ENCODE measurements at places on chromosomes 4 and X. TPM values are rescaled to one million over a fixed set of nuclear protein-coding genes. Genes with fewer than 3 reads are reported as not detected.

The GYPA gene
- not detected for total RNA-seq

The ASB12 gene
- not detected for total RNA-seq

The PIM2 gene
- 8.7 TPM for total RNA-seq

The MAGEA2 gene
- not detected for total RNA-seq

The SORCS2 gene
- total RNA-seq = 5.6 TPM

The FRAS1 gene
- 1.9 TPM for total RNA-seq

The IL1RAPL1 gene
- not detected for total RNA-seq

The PAGE2 gene
- total RNA-seq = not detected

The KCNE5 gene
- 0.09 TPM for total RNA-seq

The RIBC1 gene
- total RNA-seq = 1.3 TPM

The AR gene
- total RNA-seq = 2.9 TPM

The PRDM5 gene
- 3.5 TPM for total RNA-seq

The ABCD1 gene
- total RNA-seq = 3.3 TPM

The HSFX2 gene
- not detected for total RNA-seq

The MID1IP1 gene
- total RNA-seq = 29.4 TPM

The GPR50 gene
- total RNA-seq = not detected

The EGFL6 gene
- total RNA-seq = not detected

The PRRG3 gene
- total RNA-seq = not detected

The DIPK2B gene
- total RNA-seq = not detected

The SLC10A4 gene
- total RNA-seq = 9.3 TPM

The POU4F2 gene
- not detected for total RNA-seq

The SSX4 gene
- not detected for total RNA-seq

The NWD2 gene
- total RNA-seq = not detected

The MAGEA2B gene
- total RNA-seq = not detected

Measured in A549 treated with ZK216348 at 1 μM for 4 hours (cell line).